ENCODE measurements at places on chromosomes 11 and 22.

DNA sequence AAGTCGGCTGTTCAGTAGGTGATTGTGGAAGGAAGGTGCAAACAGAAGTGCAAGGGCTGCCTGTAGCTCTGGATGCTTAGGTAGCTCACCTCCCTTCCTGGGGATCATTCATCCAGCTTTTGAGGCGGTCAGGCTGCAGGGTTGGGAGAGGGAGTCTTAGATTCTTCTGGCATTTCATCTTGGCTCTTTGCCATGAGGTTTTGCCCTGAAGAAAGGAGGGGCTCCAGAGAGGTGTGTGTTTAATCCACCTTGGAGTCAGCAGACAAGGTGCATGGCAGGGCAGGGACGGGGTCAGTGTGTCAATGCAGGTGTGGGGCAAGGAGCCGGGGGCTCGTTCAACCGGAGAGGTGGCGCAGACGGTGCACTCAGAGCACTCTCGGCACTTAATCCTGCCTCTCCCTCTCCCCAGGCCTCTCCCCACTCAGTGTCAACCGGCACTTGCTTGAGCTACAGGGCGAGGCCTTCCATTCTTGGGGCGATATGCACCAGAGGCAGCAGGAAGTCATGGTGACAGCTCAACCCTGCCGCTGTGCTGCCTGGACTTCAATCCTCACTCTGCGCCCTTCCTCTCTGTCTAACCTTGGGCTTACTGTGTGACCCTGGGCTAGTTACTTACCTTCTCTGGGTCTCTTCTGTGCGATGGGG, 7.2 kb downstream of the ADAMTS15 start:
- no peaks in the 10 kb centered on the region for H3K36me3 ChIP-seq
- DNase-seq = no peak
- H3K27ac ChIP-seq = no peak overlapping the region
- no peaks in the 10 kb centered on the region for H3K4me1 ChIP-seq
- H3K4me3 ChIP-seq = no peak overlapping the region

DNA sequence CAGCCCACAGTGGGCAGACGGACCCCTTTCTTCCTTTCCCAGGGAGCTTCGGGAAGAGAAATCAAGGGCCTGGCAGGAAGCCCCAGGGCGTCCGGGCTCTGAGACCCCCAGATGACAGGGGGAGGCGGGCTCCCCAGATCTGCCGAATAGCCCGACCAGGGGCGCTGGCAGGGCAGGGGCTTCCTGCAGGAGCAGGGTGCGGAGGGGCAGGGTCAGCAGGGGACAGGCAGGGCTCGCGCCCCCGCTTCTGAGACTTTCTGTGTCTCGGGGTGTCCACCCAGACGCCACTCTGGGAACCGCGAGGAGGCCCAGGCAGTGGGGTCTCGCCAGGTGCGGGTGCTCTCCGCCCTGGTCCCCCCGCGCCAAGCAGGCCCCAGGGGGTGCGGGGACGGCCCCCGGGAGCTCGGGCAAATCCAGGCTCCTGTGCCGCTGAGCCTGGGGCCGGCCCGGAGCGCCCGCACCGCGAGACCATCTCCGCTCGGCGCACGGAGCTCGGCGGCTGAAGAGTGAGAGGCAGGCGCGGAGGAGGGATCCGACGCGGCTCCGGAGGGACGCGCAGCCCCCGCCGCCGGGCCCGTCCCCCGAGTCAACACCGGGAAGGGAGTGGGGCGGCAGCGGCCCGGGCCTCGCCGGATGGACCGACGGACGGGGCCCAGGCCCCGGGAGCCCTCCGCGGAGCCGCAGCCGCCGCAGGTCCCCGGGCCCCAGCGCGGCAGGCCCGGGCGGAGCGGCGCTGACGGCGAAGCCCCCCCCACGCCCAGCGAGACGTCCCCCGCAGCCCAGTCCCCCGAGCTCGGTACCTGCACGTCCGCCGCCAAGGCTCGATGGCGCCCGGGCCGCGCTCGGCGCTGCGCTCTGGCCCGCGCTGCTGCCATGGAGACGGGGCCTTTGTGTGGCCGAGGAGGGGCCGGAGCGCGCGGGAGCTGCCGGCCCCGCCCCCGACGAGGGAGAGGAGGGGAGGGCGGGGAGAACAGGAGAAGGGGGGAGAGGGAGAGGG, at the start of gene PLXNB2:
Gene PLXNB2, minus strand, starts transcription at position 894 of the 997 bp plus-strand sequence. CDS start 17,062 bp downstream, outside the sequence.
- H3K27me3 ChIP-seq = peaks cover 11% of the 10 kb centered on the region
- no peak within 1 kb of the TSS for H3K27ac ChIP-seq
- peaks cover 19% of the 10 kb centered on the region for H3K4me1 ChIP-seq
- peak; percentile 83 for DNase-seq
- peak within 1 kb of the TSS; percentile 69 for H3K4me3 ChIP-seq
- H3K36me3 ChIP-seq = no peaks in the 10 kb centered on the region

GRCh38 chr11:13174090-13174489, 103.5 kb upstream of the BMAL1 start:
- no peak overlapping the region for H3K4me3 ChIP-seq
- no peaks in the 10 kb centered on the region for H3K4me1 ChIP-seq
- no peaks in the 10 kb centered on the region for H3K27me3 ChIP-seq
- no peak for DNase-seq

DNA sequence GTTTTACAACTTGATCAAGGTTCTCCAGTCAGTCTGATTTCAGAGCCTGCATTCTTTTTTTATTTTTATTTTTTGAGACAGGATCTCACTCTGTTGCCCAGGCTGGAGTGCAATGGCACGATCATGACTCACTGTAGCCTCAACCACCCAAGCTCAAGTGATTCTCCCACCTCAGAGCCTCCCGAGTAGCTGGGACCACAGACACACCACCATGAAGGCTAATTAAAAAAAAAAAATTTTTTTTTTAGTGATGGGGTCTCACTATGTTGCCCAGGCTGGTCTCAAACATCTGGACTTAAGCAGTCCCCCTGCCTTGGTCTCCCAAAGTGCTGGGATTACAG, 117.2 kb upstream of the NAV2 start:
- no peaks in the 10 kb centered on the region for H3K27me3 ChIP-seq
- H3K27ac ChIP-seq = no peak overlapping the region
- H3K4me3 ChIP-seq = no peak overlapping the region
- H3K4me1 ChIP-seq = no peaks in the 10 kb centered on the region
- no peak for DNase-seq

- peaks cover 98% of the 10 kb centered on the region for H3K27me3 ChIP-seq
- no peak overlapping the region for H3K27ac ChIP-seq
- no peak for DNase-seq
- no peaks in the 10 kb centered on the region for H3K4me1 ChIP-seq
- no peak overlapping the region for H3K4me3 ChIP-seq
- H3K36me3 ChIP-seq = no peaks in the 10 kb centered on the region
Observed at GRCh38 chr22:22871536-22872278, 15.9 kb upstream of the IGLL5 start.

DNA sequence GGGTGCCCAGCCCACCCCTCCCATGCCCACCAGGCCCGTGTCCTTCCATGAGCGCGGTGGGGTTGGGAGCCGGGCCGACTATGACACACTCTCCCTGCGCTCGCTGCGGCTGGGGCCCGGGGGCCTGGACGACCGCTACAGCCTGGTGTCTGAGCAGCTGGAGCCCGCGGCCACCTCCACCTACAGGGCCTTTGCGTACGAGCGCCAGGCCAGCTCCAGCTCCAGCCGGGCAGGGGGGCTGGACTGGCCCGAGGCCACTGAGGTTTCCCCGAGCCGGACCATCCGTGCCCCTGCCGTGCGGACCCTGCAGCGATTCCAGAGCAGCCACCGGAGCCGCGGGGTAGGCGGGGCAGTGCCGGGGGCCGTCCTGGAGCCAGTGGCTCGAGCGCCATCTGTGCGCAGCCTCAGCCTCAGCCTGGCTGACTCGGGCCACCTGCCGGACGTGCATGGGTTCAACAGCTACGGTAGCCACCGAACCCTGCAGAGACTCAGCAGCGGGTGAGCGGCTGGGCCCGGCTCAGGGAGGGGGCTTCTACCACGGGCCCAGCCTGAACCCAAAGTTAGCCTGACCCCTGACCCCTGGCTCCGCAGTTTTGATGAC, 3.0 kb downstream of the PKP3 start:
- H3K4me3 ChIP-seq = no peak overlapping the region
- H3K27ac ChIP-seq = no peak overlapping the region
- DNase-seq = no peak

GRCh38 chr11:34988294-34989255, 72.2 kb downstream of the PDHX start:
- H3K36me3 ChIP-seq = peaks cover 4% of the 10 kb centered on the region
- H3K4me1 ChIP-seq = no peaks in the 10 kb centered on the region
- H3K4me3 ChIP-seq = no peak overlapping the region
- no peak for DNase-seq
- no peaks in the 10 kb centered on the region for H3K27me3 ChIP-seq

GRCh38 chr11:36404831-36405230, 105.2 kb downstream of the TRAF6 start:
- H3K4me1 ChIP-seq = no peaks in the 10 kb centered on the region
- no peaks in the 10 kb centered on the region for H3K36me3 ChIP-seq
- H3K27ac ChIP-seq = no peak overlapping the region
- H3K27me3 ChIP-seq = no peaks in the 10 kb centered on the region
- no peak for DNase-seq
- no peak overlapping the region for H3K4me3 ChIP-seq

DNA sequence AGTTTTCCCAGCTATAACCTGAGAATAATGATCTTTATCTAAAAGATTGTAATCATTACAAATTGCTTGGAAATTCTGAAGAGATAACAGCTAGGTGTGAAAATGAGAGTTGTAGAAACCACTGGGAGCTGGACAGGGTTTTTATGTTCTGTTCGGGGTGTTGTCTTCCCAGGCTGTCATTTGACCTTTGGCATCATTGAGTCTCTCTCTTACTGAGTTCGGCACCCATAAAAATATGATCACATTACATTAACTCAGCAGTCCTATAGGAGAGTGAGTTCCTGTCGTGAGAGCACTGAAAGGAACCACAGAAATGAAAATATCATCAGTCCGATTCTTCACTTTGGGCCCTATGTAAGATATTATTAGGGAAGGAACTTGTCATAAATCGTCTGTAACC, 29.3 kb downstream of the KIRREL3 start:
- H3K4me1 ChIP-seq = 0 out of 2 replicates have a peak, but pooled peaks cover 5% of the 10 kb centered on the region
- H3K36me3 ChIP-seq = no peaks in the 10 kb centered on the region
- H3K27me3 ChIP-seq = no peaks in the 10 kb centered on the region
- H3K27ac ChIP-seq = no peak overlapping the region
- no peak for DNase-seq

DNA sequence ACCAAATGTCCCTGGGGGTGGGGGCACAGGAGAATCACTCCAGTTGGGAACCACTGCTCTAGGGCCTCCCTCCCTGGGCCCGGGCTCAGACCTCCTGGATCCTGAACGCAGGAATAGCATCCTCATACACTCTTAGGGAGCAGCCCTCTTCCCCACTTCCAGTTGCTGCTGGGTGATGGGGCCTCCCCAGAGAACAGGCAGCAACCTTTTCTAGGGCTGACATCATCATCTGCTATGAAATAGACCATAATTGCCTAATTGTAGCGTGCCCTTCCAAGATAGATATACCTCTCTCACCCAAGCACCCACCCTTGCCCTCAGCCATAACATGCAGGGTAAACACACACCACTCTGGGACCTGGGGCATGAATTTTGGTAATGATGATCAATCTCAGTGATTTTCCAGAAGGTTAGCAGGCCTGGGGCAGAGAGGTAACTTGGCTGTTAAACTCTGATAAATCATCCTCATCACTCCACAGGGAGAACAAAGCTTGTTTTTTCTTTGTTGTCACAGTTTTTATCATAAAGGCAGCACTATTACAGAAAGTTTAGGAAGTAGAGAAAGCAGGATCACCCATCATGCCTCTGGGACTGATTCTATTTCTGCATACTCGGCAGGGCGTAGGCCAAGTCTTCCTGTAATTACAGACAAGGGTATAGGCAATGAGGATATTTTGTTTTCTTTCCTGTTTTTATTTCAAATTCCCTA, 88.3 kb upstream of the PRDM11 start:
- H3K4me3 ChIP-seq = no peak overlapping the region
- no peak for DNase-seq
- no peaks in the 10 kb centered on the region for H3K27me3 ChIP-seq
- peaks cover 19% of the 10 kb centered on the region for H3K4me1 ChIP-seq

- no peaks in the 10 kb centered on the region for H3K4me1 ChIP-seq
- no peaks in the 10 kb centered on the region for H3K36me3 ChIP-seq
- no peak overlapping the region for H3K4me3 ChIP-seq
- DNase-seq = no peak
- no peaks in the 10 kb centered on the region for H3K27me3 ChIP-seq
Observed at GRCh38 chr22:46361826-46362202, 26.3 kb downstream of the TRMU start.

GRCh38 chr22:42397332-42398249, 34.6 kb downstream of the NFAM1 start:
- no peak for DNase-seq
- H3K4me3 ChIP-seq = no peak overlapping the region
- H3K27ac ChIP-seq = no peak overlapping the region
- H3K4me1 ChIP-seq = no peaks in the 10 kb centered on the region
- H3K27me3 ChIP-seq = no peaks in the 10 kb centered on the region

DNA sequence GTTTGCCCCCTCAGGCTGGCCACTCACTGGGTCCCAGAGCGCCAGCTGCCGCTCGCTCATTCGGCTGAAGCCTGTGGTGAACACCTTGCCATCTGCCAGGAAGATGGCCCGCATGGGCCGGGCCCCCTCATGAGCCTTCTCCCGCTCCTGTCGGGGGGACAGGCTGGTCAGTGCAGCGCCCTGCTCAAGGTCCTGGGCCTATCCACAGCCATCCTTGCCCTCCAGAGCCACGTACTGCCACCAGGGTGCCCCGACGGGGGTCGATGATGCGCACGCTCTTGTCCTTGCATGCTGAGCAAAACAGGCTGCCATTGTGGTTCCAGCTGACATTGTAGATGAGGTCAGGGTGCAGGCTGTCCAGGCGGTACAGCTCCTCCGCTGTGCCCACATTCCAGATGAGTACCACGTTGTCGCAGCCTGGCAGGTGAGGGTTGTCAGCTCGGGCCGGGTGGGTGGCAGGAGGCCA, 2.1 kb downstream of the CORO1B start:
- no peak overlapping the region for H3K27ac ChIP-seq
- DNase-seq = no peak
- H3K4me1 ChIP-seq = peaks cover 17% of the 10 kb centered on the region

DNA sequence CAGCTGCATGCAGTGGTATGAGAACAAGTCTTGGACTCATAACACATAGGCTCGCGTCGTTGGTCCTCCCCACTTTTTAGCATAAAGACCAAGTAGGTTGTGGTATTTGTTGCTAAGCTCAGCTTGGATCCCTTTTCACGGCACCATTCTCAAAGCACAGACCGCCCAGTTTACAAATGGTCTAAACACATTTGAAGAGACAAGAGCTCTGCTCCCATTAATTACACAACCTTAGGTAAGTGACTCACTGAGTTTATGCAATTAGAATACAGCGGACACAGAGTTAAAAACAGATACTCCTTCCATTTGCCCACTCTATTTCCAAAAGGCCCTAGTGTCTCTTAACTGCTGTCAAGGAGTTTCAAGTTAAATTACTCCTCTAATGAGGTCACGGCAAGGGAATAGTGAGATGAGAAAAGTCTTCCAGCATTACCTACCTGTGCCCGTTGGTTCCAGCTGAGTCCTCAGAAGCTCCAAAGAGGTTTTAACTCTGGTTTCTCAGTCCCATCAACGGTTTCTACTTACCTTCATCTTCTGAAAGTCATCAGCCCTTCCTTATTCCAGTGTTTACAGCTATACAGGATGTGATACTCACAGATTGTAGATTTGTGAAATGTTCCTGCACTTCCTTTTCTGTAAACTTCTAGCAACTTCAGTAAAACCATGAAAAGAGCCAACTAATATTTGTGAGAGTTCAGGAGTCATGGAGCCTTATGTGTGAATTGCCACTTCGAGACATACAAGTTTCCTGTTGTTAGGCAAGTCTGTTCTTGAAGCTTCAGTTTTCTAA, at the start of gene MS4A6A:
Gene MS4A6A, minus strand, starts transcription at position 543 of the 790 bp plus-strand sequence. CDS start 1,356 bp downstream, outside the sequence.
- H3K4me1 ChIP-seq = no peaks in the 10 kb centered on the region
- no peaks in the 10 kb centered on the region for H3K36me3 ChIP-seq
- H3K4me3 ChIP-seq = no peak within 1 kb of the TSS
- H3K27ac ChIP-seq = no peak within 1 kb of the TSS

Measured in GM23338 (cell line).